Cardiac fibroblast (primary cell): ENCODE measurements at places on chromosomes 16 and 17.

- no peak for DNase-seq
These were observed 256.7 kb downstream of the PARN start for GRCh38 chr16:14373406-14373805.

DNA sequence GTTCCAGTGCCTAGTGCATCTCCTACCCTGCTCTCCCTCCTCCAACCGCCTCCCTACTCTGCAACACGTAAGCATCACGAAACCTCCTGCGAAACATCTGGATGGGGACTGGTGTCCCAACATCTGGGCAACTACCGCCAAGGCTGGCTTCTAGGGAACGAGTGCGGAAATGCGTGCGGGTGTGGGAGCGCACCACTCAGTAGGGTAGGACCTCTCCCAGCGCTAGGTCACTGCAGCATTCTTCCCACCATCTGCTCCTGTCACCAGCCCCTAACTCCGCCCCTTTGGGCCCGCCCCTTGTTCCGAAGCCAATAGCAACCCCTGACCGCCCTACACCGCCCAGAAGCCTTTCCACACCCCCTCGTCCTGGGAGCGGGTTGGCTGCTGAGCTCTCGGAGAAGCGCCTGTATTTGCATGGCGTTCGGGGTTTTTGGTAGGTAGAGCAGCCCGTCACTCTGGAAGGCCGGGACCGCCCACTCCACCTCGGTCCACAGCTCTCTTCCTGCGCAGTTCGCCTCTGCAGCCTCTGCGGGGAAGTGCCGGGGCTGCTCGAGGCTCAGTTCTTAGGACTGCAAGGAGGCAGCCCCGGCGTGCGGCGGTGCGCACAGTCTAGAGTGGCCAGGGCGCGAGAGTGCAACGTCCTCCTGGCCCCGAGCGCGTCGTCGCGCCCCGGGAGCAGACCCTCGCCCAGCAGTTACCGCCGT lies at the start of gene HS3ST3B1:
Gene HS3ST3B1 (plus strand): TSS at position 507 of the 704 bp plus-strand sequence. CDS start 438 bp downstream, outside the sequence.
- peak; percentile 99 for DNase-seq

GRCh38 chr16:9055661-9056060 lies 35.8 kb upstream of the HAPSTR1 start:
- DNase-seq = no peak

GRCh38 chr16:58938811-58939210 lies 204.7 kb upstream of the GOT2 start:
- no peak for DNase-seq

- peak; percentile 52 for DNase-seq
These were observed 1.7 kb downstream of the METRNL start for GRCh38 chr17:83080858-83081683.

GRCh38 chr16:21685034-21685455 lies 21.3 kb downstream of the OTOA start:
- no peak for DNase-seq

DNA sequence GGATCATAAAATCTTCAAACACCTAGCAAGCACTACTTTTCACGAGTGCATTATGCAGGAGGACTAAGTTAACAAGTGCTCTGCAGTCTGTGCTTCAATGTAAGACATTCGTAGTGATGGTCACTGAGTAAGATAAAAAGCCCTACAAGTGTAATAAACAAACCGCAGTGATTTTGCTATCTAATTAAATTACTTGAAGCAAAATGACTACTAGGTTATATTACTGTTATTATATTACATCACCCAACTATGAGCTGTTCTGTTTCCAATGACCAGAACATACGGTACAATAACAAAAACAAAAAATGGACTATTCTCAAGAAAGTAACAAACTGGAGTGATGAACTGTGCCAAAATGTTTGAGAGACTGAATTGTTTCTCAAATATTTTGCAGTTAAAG lies 11.2 kb downstream of the KLHL10 start:
- no peak for DNase-seq

GRCh38 chr16:79269211-79269863 lies 331.2 kb downstream of the MAF start:
- DNase-seq = no peak

DNA sequence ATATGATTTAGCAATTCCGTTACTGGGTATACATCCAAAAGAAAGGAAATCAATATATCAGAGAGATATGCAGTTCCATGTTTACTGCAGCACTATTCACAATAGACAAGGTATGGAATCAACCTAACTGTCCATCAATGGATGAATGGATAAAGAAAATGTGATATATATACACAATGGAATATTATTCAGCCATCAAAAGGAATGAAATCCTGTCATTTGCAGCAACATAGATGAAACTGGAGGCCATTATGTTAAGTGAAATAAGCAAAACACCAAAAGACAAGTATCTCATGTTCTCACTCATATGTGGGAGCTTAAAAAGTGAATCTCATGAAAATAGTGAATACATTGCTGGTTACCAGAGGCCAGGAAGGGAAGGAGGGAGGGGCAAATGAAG lies 390.8 kb downstream of the ZFHX3 start:
- DNase-seq = no peak

DNA sequence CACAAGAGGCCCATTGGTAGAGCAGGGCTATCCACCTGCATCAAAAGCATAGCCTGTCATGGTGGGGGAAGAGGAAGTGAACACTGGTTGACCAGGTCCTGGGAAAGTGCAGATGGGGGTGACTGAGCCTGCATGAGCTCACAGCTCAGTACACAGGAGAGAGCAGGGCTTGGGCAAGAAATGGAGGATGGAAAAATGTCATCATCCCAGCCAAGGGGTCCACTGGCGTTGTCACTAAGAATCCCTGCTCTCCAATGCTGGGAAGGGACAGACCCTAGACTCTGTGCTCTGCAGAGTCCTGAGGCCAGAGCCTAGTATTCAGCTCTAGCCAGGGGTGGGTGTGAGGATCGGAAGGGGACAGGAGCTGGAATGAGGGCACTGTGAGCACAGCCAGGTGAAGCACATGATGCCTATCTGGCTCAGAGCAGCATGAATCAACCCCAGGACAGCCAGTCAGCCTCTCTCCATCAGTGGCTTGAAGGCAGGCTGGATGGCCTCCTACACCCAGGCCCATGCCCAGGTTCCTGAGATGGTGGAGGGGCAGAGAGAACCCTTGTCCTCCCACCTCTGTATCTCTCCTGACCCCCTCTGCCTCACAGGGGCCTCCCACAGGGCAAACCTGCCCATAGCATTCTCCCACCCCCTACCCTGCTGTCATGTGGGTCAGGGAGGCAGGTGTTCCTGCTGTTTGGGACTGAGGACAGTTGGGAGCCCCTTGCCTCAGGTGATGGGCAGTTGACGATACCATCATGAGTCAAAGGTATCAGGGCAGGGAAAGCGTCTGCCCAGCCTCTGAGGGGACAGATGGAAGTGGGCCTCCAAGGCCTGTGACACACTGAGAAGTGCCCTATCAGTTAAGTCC lies 13.8 kb upstream of the CTCF start:
- DNase-seq = no peak

- no peak for DNase-seq
These were observed 69.2 kb downstream of the SDR42E1 start for GRCh38 chr16:81942007-81942601.

- no peak for DNase-seq
These were observed 2115.3 kb downstream of the TP53TG3F start for GRCh38 chr16:35574454-35575431.

DNA sequence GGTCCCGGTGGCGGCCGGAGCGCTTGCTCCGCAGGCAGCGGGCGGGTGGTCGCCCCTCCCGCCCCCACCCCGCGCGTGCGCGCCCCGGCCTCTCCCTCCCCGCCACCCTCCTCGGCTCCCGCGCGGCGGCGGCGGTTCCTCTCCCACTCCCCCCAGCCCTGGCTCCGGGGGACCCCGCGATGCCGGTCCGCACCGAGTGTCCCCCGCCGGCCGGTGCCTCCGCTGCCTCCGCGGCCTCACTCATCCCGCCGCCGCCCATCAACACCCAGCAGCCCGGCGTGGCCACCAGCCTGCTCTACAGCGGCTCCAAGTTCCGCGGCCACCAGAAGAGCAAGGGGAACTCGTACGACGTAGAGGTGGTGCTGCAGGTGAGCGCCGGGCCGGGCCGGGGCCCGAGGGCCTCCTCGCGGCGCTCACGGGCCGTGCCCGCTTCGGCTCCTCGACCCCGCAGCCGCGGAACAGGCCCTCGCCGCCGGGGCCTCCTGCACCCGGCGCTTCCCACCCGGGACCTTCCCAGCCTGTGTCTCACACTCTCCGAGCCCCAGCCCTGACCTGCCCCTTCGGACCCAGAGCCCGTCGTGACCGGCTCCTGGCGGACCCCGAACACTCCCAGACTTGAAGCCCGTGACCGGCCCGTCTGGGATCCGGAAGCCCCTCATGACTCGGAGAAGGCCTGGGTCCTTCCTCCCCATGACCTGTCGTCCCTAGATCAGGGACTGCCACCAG lies 490 bp downstream of the GID4 start:
- no peak for DNase-seq

GRCh38 chr16:11310997-11311561 lies 29.9 kb upstream of the PRM1 start:
- DNase-seq = no peak

DNA sequence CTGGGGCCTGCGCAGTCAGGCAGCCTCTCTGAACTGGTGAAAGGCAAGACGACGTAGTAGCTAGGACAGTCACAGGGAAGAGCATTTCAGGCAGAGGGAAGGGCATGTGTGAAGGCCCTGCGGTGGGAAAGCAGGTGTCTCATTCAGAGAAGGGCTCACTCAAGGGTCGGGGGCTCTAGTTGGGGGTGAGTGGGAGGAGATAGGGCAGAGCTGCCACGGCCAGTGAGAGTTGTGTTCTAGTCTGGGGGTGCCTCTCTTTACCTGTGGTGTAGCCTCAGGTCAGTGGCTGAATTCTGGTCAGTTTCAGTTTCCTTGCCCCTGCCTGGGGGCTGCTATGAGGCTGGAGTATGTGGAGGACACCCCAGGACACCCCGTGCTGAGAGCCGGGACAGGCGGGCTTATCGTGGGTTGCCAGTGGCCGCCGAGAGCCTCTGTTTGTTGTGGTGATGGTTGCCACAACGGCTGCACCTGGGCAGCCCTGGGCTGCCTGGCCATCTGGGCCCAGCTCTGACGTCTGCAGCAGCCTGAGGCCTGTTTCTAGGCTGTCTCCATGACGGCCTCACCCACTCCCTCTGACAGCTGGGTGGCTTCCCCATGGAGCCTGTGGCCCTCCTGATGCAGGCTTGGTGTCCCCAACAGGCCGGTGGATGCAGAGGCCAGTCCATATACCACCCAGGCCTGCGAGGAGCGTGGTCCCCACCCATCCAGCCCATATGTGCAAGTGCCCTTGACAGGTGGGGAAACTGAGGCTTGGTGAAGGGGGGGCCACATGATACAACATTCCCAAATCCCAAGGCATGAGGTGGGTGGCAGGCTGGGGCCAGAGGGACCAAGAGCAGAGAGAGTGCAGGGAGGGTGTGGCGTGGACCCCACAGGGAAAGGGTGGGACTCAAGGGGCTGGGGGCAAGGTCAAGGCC lies 10.8 kb downstream of the MAP2K3 start:
- peak; percentile 30 for DNase-seq

GRCh38 chr16:69237296-69237695 lies 50.3 kb downstream of the SNTB2 start:
- no peak for DNase-seq

DNA sequence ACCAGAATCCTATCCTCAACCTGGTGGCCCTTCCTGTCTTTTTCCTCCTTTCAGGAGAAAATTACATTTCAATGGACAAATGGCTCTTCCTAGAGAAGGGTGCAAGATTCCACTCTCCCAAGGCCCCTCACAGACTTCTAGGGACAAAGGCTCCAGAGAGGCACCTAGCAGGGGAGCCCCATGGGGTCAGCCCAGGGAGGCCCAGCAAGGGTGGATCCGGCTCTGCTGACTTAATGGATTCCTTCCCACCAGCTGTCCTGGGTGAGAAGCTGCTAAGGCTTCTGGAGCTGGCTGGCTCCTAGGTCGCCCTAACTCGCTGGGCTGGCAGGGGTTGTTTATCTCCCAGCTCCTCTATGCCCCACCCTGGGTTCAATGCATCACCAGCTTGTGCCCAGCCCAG lies 152.4 kb downstream of the ZNF423 start:
- no peak for DNase-seq

- peak; percentile 18 for DNase-seq
These were observed 26.9 kb downstream of the IRX5 start for GRCh38 chr16:54957403-54958166.

GRCh38 chr17:60606036-60606435 lies 6.0 kb downstream of the PPM1D start:
- DNase-seq = no peak

- DNase-seq = no peak
These were observed 5.1 kb downstream of the CLCN7 start for GRCh38 chr16:1469693-1470201.

GRCh38 chr17:66214884-66215528 lies 14.2 kb downstream of the APOH start:
- DNase-seq = no peak

DNA sequence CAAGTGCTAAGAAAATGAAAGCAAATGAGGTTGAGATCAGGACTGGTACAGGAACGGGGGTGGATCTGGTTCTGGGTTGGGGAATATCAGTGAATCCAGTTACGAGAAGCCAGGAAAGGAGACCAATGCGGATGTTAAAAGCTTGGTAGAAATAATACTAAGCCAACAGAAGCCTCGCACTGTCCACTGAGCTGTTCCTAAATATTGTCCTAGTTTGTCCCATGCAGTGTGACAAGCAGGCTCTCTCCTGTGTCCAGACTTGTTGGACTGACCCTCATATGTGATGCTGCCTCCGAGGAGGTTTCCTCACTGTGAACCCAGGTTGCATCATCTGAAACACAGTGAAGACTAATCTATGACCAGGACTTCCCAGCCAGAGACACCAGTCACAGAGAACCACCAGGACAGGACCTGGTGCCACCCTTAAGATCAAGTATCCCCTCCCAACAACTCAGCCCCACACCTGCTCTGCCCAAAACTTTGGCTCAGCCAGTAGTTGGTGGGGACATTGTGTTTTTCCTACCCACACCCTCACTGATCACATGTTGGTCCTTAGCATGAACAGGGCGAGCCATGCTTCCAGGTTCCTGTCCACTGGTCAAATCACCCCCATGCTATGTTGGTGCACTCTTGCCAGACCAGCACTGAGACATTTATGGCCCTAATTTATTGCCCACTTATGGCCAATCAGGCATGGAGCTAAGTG lies 32.7 kb upstream of the SCNN1B start:
- DNase-seq = no peak

DNA sequence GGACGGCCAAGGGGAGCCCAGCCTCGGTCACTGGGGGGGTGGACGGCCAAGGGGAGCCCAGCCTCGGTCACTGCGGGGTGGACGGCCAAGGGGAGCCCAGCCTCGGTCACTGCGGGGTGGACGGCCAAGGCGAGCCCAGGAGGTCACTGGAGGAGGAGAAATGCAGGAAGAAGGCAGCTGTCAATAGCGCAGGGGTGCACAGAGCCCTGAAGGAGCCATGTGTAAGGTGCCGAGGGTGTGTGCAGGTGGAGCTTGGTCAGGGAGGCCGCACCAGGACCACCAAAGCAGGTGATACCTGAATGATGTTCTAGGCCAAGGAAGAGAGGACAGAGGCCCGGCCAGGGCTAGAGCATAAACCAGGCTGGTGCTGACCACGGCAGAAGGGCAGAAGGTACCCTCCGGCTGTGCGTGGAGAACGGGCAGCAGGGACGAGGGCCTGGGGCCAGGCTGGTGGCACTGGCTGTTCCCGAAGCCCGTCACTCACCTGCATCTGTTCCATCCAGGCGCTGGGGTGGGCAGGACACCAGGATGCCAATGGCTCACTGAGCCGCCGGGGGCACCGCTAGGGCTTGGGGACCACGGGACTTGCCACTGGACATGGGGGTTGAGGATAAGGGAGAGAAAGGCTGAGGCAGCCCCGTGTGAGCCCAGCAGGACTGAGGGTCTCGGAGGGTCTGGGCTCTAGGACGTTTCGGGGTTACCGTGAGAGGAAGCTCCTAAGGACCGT lies 5.9 kb upstream of the CCDC57 start:
- no peak for DNase-seq

- DNase-seq = no peak
These were observed 31.6 kb downstream of the NTN1 start for GRCh38 chr17:9052921-9053320.

- no peak for DNase-seq
These were observed 127.2 kb downstream of the CMIP start for GRCh38 chr16:81571592-81572385.
